Endodermal cell (in vitro differentiated cells): ENCODE measurements at places on chromosomes 3 and 15. TPM values are rescaled to one million over a fixed set of nuclear protein-coding genes. Genes with fewer than 3 reads are reported as not detected.

DNA sequence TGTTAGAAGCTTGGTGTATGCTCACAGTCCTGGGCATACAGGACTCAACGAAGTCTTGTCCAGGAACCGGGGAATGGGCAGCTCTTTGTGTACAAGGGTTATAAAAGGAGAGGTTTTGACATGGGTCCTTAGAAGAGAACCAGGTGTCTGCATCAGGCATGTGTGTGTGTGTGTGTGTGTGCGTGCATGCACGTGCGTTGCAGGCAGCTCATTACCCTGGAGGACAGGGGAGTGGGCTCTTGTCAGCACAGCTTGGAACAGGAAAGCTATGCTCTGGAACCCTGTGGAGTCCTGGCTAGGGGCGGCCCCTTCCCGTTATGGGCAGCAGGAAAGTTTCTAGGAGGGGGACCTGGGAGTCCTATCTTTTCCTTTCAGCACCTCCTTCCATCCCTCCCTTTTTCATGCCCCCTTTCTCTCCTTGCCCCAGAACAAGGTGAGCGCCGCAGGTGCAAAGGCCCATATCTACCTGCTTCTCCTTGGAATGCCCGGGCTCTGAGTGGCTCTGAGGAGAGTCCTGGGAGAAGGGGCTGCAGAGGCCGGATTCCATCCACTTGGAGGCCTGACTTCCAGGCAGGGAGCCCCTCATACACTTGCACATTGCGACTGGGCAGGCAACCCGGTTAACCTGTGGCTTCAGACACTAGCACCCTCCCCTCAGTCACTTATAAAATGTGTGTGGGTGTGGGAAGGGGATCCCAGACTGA lies 33.9 kb upstream of the LCTL start:
- DNase-seq = peak; percentile 53

DNA sequence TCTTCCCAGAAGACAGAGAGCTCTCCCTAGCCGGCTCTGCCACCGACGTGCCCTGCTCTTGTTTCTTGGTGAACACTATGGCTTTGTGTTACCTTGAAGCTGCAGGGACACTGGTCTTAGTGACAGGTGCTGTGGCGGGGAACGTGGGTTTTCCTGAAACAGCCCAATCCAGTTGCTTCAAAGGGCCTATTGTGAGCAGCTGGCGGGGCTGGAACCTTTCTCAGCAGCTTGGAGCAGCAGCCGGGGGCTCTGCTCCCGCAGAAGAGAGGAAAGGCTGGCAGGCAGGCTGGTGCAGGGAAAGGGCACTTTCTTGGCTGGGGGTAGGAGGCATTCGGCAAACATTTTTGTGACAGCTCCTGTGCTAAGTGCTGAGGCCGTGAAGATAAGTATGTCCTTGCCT lies 12.8 kb downstream of the MYZAP start:
- DNase-seq = no peak

- peak; percentile 83 for DNase-seq
These were observed 47.4 kb upstream of the CRTC3 start for GRCh38 chr15:90482124-90483011.

Gene PODXL2
- total RNA-seq = 13.8 to 16.5 TPM (median 15.7 TPM) in 3 replicates

Gene KCNMB3
- total RNA-seq = 2.0 and 2.6 TPM in 2 replicates

GRCh38 chr3:74614107-74614967 lies at the start of gene CNTN3:
CNTN3 (minus strand) TSS chr3:74614659; CDS start chr3:74521112, 93,547 bp downstream.
- peak; percentile 85 for DNase-seq

DNA sequence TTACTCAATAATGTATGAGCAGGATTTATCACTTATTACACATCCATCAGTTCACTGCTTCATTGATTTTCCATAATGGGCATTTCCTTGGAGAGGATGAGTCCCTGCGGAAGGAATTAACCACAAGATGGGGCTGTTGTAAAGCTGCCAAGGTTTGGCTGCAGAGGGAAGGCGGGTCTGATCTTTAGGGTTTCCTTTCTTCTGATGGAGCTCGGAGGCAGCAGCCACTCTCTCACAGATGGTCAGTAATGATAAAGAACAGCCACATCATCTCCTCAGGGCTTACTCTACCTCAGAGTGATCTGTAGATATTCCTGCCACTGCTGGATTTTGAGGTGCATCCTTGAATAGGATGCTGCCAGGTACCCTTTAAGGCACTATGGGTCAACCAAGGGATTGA lies 115.2 kb downstream of the USP13 start:
- peak; percentile 82 for DNase-seq

DNA sequence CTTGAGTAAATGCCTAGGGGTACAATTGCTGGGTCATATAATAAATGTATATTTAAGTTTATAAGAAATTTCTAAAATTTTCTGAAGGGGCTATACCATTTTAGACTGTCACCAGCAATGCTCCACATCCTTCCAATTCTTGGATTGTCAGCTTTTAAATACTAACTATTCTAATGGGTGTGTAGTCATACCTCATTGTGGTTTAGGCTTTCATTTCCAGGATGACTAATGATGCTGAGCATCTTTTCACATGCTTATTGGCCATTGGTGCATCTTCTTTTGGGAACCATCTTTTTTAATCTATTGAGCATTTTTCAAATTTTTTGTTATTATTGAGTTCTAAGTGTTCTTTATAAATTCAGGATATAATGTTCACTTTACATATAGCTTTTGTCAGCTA lies 52.5 kb upstream of the CORO2B start:
- no peak for DNase-seq
